Activated T-cell treated with anti-CD3 and anti-CD28 coated beads, Interleukin-2, amount 50 U/mL, for 1 hour (primary cell): ENCODE measurements at places on chromosomes 7 and 10.

DNA sequence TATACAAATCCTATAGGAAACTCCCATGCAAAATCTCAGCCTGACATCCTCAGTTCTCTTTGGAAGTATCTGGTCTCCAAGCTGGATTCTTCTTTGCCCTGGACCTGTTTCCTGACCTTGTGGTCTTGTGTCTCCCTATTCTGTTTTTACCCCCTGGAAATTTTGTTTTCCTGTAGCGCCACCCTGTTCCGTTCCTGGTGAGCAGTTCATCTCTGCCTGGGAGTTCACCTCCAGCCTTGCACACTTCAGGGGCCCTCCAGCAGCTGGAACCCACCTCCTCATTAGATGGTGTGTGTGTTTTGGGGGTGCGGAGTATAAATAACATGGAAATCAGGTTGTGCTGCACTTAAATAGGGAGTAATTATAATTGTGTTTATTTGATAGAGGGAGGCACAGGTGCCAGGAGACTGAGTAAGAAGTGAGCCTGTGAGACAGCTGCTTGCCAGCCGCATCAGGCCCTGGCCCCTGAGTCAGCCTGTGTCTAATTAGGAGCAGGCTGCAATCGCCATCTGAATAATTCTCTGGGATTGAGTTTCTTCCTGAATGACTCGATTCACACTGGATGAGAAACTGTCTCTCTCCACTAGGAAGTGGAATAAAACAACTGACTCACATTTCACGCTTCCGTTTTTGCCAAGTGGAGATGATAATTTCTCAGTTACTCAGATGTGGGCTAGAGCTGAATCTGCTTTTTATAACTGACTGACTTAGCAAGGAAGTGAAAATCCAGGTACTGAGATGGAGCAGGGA lies 69.4 kb upstream of the HECTD2 start:
- DNase-seq = no peak

GRCh38 chr7:49564379-49564714 lies 209.1 kb upstream of the VWC2 start:
- DNase-seq = no peak

DNA sequence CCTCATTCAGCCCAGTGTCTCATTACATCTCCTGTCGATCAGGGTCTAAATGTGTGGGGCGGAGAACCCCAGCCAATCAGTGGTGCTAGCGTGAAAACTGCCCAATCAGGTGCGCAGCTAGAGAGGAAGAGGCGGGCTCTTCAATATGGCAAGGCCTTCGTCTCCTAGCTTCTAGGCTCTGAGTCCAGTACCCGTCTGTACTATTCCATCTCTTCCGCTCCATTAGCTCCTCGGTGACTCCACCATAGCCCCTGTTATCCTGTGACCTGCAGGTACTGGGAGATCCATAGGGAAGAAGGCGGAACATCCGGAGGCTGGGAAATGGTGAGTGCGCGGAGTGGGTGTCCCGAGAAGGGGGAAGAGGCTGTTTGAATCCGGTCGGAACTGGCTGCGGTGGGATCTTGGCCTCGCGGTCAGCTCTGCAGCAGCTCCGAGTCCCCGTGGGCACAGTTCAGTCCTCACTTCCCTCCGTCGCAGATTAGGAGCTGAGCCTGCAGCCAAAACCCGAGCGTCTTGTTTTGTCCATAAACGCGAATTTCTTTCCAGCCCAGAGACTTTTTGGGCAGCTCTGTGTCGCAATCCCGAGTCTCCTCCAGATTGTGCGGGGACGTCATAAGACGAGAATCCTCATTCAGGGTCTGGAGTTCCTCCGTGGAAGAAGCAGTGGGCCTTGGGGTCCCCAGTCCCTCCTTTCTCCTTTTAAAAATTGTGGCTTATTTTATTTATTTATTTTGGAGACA lies at the start of gene ZNF727:
TSS of gene ZNF727 (plus strand) at position 134 of the 740 bp plus-strand sequence. CDS start at position 322, 188 bp downstream.
- DNase-seq = no peak

DNA sequence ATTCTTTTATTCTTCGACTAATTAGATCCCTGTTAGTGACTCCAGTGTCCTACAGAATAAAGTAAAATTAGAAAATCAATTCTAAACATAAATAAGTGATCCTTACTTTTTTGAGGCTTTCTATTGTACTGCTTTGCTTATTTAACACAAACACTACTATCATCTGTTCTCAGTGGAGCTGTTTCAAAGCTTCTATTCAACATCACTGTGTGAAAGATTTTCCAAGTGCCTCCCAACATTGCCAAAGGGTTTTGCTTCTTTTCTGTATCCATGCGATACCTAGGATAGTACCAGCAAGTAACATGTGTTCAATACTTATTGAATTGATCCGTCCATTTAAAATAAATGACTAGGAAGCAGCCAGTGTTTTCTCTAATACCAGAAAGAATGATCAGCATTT lies 125.7 kb downstream of the ARHGAP21 start:
- no peak for DNase-seq

DNA sequence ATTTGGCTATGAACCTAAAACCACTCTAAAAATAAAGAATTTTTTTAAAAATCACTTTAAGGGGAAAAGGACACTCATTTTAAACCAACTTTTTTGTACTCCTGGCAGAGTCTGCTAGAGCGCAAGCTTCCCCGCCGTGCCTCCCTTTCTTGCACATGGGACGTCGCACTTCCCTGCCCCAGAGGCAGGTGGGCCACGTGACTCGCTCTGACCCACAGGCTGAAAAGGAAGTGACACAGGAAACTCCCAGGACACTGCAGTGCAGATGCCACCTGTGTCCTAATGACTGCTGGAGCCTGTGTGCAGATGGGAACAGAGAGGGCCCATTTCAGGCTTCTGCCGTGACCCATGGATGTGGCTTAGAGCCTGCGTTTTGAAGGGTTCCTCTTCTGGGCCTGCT lies 142.1 kb upstream of the LANCL2 start:
- DNase-seq = no peak

GRCh38 chr10:80141696-80142460 lies 9.3 kb downstream of the PLAC9 start:
- no peak for DNase-seq

GRCh38 chr7:106369352-106369751 lies 84.6 kb upstream of the NAMPT start:
- no peak for DNase-seq

DNA sequence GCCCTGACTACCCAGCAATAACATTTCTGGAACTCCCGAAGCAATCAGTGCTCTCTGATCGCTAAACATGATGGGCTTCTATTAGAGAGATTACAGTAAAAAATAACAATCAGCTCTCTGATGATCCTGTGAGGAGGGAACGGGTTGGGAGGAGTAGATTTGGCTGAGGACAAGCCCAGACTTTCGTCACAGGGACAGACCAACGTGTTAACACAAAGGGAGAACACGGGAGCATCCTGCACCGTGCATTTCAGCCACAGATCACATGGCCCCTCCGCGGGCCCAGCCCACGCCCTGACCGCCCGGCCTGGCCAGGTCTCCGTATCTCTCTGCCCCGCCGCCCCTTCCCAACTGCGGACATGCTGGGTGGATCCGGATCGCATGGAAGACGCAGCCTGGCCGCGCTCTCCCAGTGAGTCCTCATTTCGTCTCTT lies 95.0 kb upstream of the AGBL3 start:
- no peak for DNase-seq

- DNase-seq = no peak
Measured at GRCh38 chr7:22201186-22201880, 155.6 kb downstream of the RAPGEF5 start.

DNA sequence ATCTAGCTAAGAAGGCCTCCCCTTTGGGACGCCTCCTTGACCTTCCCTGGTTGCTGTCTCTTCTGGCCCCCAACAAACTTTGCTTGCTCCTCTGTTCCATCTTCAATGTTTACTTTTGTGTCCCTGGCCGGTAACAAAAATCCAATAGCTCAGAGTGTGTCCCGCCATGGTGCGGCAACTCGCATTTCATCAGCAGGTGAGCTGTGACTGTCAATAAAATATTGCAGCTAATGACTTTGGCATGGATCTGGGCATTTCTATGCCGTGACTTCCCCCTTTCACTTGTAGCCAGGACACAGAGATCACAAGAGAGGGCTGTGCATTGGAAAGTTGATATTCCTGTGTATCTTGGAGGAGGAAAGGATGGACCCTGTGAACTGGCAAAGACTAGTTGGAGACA lies 317.6 kb downstream of the RPS24 start:
- DNase-seq = no peak

- no peak for DNase-seq
Measured at GRCh38 chr7:94357076-94357475, 37.6 kb upstream of the COL1A2 start.

- DNase-seq = no peak
Measured at GRCh38 chr10:74223755-74224529, 72.9 kb downstream of the ADK start.

- no peak for DNase-seq
Measured at GRCh38 chr10:110861930-110862649, 9.6 kb upstream of the PDCD4 start.

DNA sequence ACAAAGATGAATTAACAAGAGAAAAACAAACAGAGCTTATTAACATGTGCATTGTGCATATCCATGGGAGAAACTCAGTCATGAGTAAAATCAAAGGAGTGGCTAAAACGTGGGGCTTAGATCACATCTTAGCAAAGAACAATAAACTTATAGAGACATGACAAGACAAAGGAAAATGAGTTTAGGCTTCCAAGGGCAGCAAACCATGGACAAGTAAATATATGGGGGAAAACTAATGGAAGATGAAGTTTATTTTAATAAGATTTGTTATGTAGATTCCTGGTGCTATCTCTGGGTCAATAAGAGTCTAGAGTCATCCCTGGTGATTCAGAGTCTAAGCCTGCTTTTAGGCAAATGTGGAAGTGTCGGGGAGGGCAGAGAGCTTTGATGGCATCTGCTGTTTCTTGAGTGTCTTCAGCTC lies 87.2 kb upstream of the PLPP4 start:
- DNase-seq = no peak

DNA sequence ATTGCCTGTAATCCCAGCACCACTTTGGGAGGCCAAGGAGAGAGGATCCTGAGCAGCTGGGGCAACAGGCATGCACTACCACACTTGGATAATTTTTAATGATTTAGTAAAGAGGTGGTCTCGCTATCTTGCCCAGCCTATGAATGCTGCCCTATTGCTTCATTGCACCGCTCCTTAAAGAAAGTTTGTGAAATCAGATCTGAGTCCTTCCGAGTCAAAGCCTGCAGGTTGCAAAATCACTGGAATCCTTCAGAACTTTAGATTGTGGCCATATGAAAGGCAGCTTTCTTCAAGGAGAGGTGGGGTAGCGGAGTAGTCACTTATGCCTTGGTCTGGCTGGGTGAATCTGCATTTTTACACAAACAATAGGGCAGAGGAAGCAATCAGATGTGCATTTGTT lies 166.3 kb downstream of the ARHGAP12 start:
- DNase-seq = no peak

GRCh38 chr10:38032886-38033285 lies 22.4 kb downstream of the ZNF33A start:
- no peak for DNase-seq

DNA sequence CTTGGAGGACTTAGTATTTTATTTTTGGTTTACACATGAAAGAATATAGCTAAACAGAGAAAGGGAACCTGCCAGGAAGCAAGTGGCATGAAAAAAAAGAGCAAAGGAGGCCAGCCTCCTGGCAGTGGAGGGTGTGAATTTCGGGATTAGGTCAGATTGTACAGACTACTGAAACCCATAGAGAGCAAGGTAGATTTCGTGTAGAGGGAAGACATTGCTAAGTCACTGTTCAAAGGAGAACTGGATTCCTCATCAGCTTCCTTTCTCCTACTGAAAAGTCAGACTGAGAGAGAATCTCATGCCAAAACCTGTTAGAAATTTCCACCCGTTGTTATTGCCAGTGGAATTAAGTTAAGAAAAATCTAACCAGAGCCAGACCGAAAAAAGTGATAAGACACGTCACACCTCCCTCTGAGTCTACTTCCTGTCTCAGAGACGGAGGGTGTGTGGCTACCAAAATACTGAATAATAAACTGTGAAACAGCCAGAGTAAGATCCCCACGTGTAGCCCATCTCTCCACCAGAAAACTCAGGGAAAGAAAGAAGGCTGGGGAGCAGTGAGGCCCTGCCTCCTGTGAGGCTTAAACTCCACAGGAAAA lies 118.8 kb downstream of the SKIDA1 start:
- DNase-seq = no peak

- no peak for DNase-seq
Measured at GRCh38 chr7:81684514-81685269, 85.2 kb downstream of the HGF start.

GRCh38 chr10:95374597-95375209 lies 83.9 kb upstream of the PDLIM1 start:
- DNase-seq = no peak

DNA sequence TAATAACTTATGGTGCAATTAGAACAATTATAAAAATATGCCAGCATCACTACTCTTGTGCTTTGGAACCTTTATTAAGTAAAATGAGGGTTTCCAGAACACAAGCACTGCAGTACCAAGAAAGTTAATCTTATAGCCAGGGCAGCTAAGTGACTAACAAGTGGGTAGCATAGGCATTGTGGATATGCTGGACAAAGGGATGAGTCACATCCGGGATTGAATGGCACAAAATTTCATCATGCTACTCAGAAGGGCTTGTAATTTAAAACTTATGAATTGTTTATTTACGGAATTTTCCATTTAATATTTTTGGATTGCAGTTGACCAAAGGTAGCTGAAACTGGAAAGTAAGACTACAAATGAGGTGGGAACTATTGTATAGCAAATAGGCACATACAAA lies 250.6 kb downstream of the C7orf25 start:
- no peak for DNase-seq

DNA sequence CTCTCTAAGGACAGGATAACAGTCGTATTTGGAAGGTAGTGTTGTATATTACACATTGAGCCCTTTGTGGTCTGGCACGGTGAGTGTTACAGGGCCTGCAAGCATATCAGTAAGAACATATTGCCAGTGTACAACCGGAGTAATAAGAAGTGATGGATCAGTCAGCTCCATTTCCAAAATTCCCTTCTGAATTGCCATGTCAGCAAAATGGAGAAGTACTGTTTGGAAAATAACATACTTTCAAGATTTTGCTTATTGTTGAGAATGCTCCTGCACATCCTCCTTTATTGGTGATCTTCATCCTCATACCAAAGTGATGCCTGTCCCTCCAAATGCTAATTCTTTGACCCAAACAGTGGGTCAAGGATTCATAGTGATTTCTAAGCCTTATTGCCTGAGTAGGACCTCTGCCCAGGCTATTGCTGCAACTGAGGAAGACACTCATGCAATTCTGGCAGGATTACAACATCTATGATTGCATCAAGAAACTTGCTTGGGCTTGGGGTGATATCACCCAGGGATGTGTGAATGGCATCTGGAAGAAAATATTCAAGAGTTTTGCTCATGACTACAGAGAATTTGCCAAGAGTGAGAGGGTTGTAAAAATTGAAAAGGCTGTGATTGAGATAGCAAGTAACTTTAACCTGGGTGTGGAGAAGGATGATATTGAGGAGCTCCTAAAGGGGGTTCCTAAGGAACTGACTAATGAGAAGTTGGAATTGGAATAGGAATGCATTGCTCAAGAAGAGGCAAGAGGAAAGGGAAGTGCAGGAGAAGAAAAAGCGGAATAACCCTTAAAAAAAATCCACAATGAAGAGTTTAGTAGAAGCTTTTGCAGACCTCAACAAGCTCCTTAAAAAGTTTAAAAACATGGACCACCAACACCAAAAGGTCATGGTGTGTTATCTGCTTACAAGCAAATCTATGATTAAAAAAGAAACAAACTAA lies 452.2 kb upstream of the SORCS1 start:
- no peak for DNase-seq

GRCh38 chr7:64875658-64876406 lies 27.2 kb upstream of the ZNF273 start:
- DNase-seq = no peak
